ENCODE measurements at places on chromosomes 3 and 15. TPM values are rescaled to one million over a fixed set of nuclear protein-coding genes. Genes with fewer than 3 reads are reported as not detected.

Gene TRA2B
- total RNA-seq: 291 TPM

Gene SPATA12
- total RNA-seq: not detected

Gene GOLGA8S
- total RNA-seq: 0.18 TPM

Gene CLDN18
- not detected for total RNA-seq

Gene LTK
- total RNA-seq: not detected

Gene CAMK2N2
- total RNA-seq: not detected

Gene ITGA11
- total RNA-seq: 1.7 TPM

Gene HTR3E
- not detected for total RNA-seq

Gene ATP13A4
- total RNA-seq: 1.7 TPM

Gene STXBP5L
- not detected for total RNA-seq

Gene PLSCR4
- total RNA-seq: not detected

Gene CTXN2
- total RNA-seq: not detected

Gene TRAT1
- total RNA-seq: 15.2 TPM

All from activated naive CD8-positive, alpha-beta T cell treated with anti-CD3 and anti-CD28 coated beads for 36 hours (primary cell).